ENCODE measurements at places on chromosomes 12 and 14. TPM values are rescaled to one million over a fixed set of nuclear protein-coding genes. Genes with fewer than 3 reads are reported as not detected.

DNA sequence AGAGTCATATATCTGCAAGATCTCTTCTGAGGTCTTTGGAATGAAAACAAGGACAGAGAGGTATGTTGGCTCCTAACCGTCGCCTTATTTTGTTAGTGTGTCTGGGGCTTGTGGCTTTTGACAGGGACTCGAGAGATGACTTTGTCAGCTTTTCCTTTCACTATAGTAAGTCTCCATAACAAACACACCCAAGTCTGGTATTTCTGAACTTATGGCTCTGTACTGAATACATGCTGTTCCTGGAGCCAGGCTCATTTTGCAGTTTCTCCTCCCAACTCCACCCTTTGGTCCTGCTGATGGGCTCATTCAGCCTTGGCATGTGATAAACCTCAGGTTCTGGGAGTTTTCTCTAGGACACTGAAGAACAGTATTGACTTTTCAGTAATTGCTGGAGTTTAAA is 27.7 kb upstream of the TMED10 start:
- peaks cover 12% of the 10 kb centered on the region for H3K36me3 ChIP-seq
- peaks cover 42% of the 10 kb centered on the region for H3K4me1 ChIP-seq
- no peak overlapping the region for H3K27ac ChIP-seq
- no peak overlapping the region for H3K4me3 ChIP-seq
- peak; percentile 14 for DNase-seq

DNA sequence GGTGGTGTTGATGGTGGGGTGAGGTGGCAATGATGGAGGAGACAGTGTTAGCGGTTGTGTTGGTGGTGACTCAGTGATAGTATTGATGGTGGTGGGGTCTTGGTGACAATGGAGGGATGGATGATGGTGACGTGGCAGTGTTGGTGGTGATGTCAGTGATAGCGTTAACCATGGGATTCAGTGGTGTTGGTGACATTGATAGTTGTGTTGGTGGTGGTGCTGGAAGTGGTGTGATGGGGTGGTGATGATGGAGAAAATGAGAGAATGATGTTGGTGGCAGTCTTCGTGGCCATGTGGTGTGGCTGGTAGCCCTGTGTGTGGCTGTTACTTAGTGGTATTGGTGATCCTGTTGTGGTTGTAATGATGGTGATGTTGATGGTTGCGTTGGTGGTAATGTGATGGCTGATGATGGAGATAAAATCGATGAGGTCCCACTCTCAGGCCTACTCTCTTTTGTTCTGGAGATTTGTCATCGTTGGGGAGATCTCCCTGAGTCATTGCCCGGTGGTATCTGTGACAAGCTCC is 2.6 kb downstream of the DTX1 start:
- H3K4me3 ChIP-seq = no peak overlapping the region
- H3K36me3 ChIP-seq = no peaks in the 10 kb centered on the region
- no peak for DNase-seq
- H3K4me1 ChIP-seq = no peaks in the 10 kb centered on the region
- H3K27ac ChIP-seq = no peak overlapping the region
- H3K27me3 ChIP-seq = peaks cover 23% of the 10 kb centered on the region

FGD4 gene
- 37.4 TPM for total RNA-seq

GRCh38 chr12:32476446-32476845 is 77.1 kb downstream of the FGD4 start:
- no peaks in the 10 kb centered on the region for H3K27me3 ChIP-seq
- no peak overlapping the region for H3K27ac ChIP-seq
- peaks cover 11% of the 10 kb centered on the region for H3K36me3 ChIP-seq
- H3K4me3 ChIP-seq = no peak overlapping the region
- H3K4me1 ChIP-seq = peaks cover 25% of the 10 kb centered on the region

ZNF891 gene
- 4.8 TPM for total RNA-seq

SRRM4 gene
- not detected for total RNA-seq

DNA sequence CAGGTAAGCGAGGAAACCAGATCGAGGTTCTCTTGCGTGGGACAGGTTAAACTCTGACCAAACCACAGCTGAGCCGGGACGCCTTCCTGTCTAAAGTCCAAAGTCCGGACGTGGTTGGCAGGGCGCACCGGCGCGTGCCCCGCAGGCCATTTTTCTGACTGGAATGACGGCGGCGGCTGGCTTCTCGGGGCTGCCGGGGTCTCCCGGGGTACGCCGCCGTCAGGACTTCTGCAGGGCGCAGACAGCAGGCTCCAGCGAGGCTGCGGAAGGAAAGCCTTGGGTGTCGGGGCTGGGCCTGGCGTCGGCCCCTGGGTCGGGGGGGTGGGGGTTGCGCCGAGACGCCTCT is 32.8 kb downstream of the MIA2 start:
- H3K27me3 ChIP-seq = no peaks in the 10 kb centered on the region
- H3K27ac ChIP-seq = peak overlapping the region; percentile 85
- peak; percentile 85 for DNase-seq
- peak overlapping the region; percentile 75 for H3K4me3 ChIP-seq
- H3K4me1 ChIP-seq = peaks cover 31% of the 10 kb centered on the region

DNA sequence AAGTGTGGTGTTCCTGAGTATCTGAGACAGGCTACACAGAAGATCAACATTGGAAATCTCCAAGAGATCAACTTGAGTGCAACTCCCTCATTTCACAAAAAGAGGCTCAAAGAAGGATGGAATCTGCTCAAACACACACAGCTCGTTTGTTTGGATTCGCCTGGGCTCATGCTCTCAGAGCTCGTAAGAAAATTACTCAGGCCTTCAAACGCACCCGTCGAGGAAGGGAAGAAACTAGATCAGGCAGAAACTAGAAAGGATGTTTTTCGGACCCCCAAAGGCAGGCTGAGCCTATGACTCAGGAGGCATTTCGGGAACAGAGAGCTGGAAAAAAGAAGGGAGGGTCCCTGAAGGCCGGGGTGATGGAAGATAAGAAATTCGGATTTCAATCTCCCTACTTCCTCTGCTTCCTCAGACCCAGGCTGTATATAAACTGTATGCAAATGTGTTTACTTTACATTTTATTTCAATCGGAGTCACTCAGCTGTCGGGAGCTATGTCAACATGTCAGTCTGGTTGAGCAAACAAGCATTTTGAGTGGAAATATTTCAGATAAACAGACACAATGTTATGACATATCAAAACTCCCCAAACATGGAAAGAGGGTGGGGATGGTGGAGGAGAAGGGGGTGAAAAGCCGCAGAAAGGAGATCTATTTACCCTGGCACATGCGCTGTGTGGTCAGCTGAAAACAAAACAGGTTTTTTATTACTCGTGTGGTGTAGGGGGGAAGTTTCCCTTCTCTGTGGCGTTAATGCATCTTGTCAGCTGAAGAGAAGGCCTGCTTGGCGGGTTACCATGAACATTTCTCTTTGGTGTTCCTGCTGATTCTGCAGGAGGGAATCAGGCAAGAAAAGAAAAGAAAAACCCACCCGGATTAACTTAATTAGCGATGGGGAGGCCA is 129.1 kb upstream of the TBX3 start:
- H3K4me3 ChIP-seq = no peak overlapping the region
- H3K27me3 ChIP-seq = no peaks in the 10 kb centered on the region
- H3K27ac ChIP-seq = no peak overlapping the region
- no peaks in the 10 kb centered on the region for H3K4me1 ChIP-seq

DNA sequence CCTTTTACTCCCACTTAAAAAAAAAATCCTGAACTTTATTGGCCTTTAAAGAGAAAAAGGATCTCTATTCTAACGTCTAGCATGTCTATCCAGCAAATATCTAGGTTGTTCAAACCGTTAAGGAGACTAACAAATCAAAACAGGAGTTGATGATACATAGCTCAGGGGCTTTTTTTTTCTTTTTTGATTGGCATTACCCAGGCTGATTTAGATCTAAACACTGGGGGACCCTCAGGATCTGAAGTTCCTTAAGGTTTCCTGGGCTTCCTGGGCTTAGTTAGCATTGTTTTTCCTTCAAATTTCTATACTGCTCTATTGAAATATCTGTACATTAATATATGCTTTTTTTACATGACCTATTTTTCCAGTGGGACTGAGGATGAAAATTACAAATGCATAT is 42.3 kb downstream of the EFCAB11 start:
- DNase-seq = no peak
- H3K36me3 ChIP-seq = peaks cover 6% of the 10 kb centered on the region
- H3K4me3 ChIP-seq = no peak overlapping the region
- H3K27me3 ChIP-seq = no peaks in the 10 kb centered on the region
- H3K27ac ChIP-seq = peak overlapping the region; percentile 85

DNA sequence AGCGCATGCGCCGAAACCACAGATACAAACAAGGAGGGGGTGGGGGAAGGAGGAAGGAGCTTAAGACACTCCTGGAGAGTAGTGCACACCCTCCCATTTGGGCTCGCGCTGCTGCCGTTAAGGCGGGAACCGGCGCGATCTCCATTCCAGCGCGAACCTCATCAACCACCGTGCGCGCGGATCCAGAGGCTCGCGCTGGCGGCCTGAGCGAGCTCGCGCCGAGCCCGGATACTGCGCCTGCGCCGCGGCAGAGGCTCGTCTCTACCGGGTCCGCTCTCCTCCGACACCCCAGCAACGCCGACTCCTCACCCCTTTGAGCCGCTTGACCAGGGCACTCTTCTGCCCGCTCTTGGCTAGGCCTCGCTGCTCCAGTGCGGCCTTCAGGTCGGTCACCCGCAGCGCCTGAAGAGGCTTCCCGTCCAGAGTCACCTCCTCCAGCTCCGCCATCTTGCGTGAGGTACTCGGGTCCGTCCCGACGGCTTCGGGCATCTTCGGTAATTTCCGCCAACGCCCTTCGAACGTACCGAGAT is at the start of gene ACIN1:
Gene ACIN1 (minus strand): TSS at position 471 of the 530 bp plus-strand sequence. CDS start 24 bp downstream, at position 447.
- H3K4me3 ChIP-seq = no peak within 1 kb of the TSS
- H3K36me3 ChIP-seq = peaks cover 13% of the 10 kb centered on the region

- DNase-seq = no peak
- no peak overlapping the region for H3K27ac ChIP-seq
- H3K36me3 ChIP-seq = peaks cover 10% of the 10 kb centered on the region
- no peaks in the 10 kb centered on the region for H3K4me1 ChIP-seq
Measured at GRCh38 chr14:57209561-57209960, 59.1 kb downstream of the EXOC5 start.

DNA sequence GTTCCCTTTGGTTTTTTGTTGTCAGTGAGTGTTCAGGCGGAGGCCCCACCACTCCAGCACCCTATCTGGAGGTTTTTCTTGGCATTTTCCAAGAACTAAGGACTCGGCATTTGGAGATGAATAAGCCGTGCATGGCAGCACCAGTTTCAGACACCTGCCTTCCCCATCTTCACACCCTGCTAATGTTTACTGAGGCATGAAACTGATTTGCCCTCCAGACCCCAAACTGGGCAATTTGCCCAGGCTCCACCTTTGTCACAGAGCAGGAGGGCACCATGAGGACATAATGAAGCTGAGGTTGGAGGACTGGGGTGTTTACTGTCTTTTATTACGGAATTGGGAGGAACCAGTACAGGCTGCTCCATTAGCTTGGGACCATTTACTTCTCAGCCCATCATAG is 113.4 kb downstream of the LGMN start:
- no peaks in the 10 kb centered on the region for H3K27me3 ChIP-seq
- no peak overlapping the region for H3K27ac ChIP-seq
- no peaks in the 10 kb centered on the region for H3K36me3 ChIP-seq
- no peaks in the 10 kb centered on the region for H3K4me1 ChIP-seq
- H3K4me3 ChIP-seq = no peak overlapping the region

DNA sequence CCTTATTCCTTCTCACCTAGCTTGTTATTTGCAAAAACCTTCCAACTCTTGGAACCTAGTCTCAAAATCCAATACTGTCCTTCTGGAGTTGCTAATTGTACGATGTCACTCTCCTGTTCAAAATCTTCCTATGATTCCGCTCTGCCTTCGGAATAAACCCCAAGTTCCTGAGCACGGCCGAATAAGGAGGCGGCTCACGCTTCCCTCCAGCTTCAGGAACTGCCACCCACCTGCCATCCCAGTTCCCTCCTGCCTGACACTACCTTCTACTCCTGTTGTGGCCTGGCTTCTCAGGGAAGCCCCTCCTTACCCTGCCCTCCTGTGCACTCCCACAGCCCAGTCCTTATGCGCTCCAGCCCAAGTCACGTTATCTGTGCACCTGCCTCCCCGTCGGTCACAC is 73.2 kb downstream of the SETD3 start:
- H3K4me3 ChIP-seq = no peak overlapping the region
- H3K27ac ChIP-seq = no peak overlapping the region
- peaks cover 6% of the 10 kb centered on the region for H3K4me1 ChIP-seq
- H3K36me3 ChIP-seq = peaks cover 10% of the 10 kb centered on the region
- no peaks in the 10 kb centered on the region for H3K27me3 ChIP-seq
- DNase-seq = no peak

DNA sequence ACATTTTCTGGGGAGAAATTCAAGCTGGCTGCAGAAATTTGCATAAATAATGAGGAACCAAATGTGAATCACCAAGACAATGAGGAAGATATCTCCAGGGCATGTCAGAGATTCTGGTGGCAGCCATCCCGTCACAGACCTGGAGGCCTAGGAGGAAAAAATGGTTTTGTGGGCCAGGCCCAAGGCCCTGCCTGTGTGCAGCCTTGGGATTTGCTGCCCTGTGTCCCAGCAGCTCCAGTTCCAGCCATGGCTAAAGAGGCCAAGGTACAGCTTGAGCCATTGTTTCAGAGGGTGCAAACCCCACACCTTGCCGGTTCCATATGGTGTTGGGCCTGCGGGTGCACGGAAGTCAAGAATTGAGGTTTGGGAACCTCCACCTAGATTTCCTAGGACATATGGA is 147.5 kb downstream of the ADCK1 start:
- no peaks in the 10 kb centered on the region for H3K4me1 ChIP-seq
- H3K36me3 ChIP-seq = no peaks in the 10 kb centered on the region
- H3K4me3 ChIP-seq = no peak overlapping the region

HAL gene
- total RNA-seq = 1.4 TPM

DNA sequence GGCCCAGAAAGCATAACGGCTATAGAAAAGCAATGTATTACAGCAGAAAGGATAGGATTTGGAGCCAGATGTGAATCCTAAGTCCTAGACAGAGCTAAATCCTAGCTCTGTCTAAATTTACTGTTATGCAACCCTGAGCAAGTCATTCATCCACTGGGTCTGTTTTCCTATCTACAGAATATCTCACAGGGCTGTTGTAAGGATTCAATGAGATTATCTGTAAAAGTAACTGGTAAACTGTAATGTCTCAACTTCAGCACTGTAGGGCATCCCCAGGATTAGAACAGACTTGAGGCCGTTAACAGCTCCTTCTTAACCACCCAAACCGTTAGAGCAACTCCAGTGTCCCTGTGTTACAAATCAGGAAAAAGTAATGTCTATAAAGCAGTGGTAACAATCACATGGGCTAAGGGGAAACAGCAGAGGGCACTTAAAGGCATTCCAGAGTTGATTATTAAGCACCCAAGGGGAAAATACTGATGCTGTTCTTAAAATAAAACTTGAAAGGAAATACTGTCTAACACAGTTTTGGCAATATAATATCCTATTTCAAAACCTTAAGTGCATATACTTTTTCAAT is 10.1 kb downstream of the GMFB start:
- no peaks in the 10 kb centered on the region for H3K36me3 ChIP-seq
- no peak overlapping the region for H3K27ac ChIP-seq
- no peak for DNase-seq
- H3K4me3 ChIP-seq = no peak overlapping the region
- peaks cover 26% of the 10 kb centered on the region for H3K4me1 ChIP-seq
- H3K27me3 ChIP-seq = no peaks in the 10 kb centered on the region

Data from Calu3 (cell line).